PC-3 (cell line): ENCODE measurements at places on chromosomes 1 and 21.

DNA sequence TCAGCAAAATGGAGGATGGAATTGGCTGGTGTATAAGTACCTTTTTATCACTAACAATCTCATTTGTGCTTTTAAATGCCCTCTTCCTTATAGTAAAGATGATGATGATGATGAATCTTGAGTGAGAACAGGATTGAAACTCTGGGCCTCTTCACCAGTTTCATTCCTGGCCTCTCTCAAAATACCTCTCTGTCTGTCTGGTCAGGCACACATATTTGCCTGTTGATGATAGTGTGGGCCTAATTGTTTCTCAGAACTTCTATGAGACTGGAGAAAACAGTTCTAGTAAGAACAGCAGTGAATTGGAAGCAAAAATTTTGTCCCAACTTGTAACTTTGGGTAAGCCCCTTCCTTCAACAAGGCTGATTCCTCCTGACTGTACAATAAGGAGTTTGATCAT, 94.4 kb upstream of the RGS4 start:
- no peak for DNase-seq

DNA sequence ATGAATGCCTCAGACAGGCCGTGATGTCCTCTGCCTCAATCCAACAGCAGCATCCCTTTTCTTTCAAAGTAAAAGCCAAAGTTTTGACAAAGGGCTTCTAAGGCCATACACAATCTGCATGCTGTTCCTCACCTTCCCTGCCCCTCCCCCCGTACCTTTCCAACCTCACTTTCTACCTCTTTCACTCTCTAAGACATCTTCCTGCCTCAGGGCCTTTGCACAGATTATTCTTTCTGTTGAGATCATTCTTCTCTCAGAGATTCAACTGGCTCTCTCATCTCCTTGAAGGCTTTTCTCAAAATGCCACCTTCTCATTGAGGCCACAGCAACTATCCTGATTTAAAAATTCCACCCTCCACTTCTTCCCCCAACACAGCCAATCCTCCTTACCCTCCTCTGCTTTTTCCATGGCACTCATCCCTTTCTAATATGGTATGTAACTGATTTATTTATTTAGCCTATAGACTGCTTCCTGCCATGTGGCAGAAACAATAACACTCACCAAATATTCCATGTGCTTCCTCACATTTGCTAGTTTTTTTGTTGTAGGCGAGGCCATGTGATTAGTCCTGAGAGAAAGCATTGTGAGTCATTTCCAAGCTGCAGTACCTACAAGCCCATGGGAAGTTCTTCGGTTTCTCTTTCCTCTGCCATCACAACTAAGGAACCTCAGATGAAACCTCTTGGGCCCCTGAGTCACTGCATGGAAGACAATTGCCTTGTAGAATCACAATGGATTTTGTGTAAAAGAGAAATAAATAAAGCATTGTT, 58.7 kb upstream of the GADD45A start:
- DNase-seq = peak; percentile 81

- no peak for DNase-seq
These were observed 66.2 kb downstream of the SGIP1 start for GRCh38 chr1:66599899-66600737.

DNA sequence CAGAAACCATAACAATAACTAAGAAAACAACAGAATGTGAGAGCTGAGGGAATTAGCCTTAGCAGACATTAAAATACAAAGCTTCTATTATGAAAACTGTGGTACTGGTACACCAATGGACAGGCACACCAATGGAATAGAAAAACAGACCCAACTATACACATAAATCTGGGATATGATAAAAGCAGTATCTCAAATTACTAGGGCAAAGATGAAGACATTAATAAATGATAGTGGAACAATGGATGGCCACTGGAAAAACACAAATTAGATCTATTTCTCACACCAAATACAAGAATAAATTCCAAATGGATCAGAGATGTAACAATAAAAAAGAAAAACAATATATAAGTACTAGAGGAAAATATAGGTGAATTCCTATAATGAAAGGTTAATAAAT, 65.4 kb upstream of the SLFNL1 start:
- DNase-seq = no peak

DNA sequence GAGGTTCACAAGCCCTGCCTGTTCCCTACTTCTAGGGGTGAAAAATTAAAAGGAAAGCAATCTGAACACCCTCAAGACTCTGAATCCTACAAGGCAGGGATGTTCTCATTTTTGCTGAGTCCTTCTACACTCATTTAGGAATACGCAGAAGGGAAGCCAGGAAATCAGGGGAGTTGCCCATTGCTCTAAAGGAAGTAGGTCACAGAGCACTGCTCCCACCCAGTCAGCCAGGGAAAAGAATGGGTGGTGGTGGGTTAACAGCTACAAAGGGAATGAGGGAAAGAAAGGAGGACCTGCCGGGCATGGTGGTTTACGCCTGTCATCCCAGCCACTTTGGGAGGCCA, 2.4 kb upstream of the CTTNBP2NL start:
- peak; percentile 37 for DNase-seq

DNA sequence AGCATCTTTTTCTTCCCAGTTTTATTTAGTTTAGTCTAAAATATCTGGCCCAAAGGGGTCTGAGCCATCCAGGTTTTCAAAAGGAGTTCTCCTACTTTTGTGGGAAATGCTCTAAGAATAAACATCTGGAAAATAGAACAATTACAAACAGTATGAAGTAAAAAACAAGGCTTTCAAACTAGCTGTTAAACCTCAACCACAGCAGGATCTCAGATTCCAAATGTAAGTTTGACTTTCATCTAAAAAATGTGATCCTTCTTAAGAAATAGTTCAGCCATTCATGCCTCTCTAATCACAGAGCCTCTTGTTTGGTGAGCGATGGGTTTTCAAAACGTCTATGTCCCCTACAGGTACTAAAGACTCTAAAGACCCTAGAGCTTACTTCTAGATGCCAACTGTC, 413.5 kb downstream of the DUSP10 start:
- DNase-seq = no peak

- no peak for DNase-seq
These were observed 16.9 kb upstream of the PLA2G4A start for GRCh38 chr1:186811892-186812291.

DNA sequence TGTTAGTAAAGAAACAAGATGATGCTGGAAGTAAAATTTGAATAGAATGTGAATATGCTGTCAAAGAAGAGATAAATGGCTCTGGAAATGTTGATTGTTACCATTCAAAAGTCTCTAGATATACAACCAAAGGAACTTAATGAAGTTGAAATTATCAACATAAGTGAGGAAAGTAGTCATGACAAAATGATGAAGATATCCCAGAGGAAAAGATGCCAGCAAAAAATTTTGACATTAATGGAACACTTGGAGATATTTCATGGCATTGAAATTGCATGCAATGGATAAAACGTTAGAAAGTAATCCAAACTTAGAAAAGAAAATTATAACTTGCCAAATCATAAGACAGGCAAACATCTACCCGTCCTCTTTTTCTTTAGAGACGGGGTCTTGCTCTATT, 154.5 kb upstream of the OLFM3 start:
- DNase-seq = no peak

- peak; percentile 90 for DNase-seq
These were observed 46.5 kb downstream of the KCNJ15 start for GRCh38 chr21:38303300-38303699.

DNA sequence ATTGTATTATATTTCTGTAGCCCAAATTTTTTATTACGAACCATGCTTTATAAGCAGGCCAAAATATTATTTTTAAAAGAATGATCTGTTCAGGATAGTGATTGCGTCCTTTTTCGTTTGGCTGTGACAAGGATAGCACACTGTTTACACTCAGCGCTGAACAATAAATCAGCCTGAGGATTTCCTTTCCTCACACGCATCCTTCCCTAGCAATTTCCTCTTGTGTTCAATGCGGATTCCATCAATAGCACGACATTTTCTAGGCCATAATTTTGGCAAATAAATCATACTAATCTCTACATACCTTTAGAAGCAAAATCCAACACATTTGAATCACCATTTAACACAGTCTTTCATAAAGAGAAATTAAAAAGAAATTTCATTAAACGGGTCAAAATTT, 1.6 kb upstream of the VAV3 start:
- no peak for DNase-seq

- DNase-seq = no peak
These were observed 190.0 kb upstream of the SAMSN1 start for GRCh38 chr21:14736162-14736561.

- peak; percentile 19 for DNase-seq
These were observed 4.5 kb upstream of the CD101 start for GRCh38 chr1:116997066-116997465.

DNA sequence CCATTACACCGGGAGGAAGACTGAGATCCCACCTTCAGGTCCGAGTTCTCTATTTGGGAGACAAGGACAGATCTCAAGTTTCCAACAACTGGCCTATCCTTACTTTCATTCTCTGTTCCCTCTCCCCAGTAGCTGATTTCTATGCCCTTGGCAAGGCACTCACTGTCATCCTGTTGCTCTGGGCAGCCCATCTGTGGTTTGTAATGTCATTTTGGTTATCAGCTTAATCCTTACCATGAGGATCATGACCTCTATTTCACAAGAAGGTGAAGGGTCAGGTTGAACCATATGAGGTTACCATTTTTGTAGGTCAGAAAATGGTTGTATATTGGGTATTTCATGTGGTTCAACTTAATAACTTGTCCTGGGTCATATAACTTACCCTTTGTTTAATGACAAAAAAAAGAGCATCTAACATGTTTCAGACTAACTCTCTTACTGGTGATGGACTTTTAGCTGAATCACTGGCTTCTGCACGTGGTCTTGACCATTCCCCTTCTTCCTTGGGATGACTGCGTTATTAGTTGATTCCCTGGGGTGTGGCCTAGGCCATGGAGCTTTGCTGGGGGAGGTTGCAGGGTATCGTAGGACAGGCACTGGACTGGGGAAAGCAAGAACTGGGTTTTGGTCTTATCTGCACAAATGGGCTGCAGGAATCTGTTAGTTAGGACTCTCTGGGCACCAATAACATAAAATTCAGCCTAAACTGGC, 120.2 kb downstream of the ACTL8 start:
- peak; percentile 56 for DNase-seq

- DNase-seq = no peak
These were observed 31.4 kb downstream of the PCNT start for GRCh38 chr21:46355161-46356004.

DNA sequence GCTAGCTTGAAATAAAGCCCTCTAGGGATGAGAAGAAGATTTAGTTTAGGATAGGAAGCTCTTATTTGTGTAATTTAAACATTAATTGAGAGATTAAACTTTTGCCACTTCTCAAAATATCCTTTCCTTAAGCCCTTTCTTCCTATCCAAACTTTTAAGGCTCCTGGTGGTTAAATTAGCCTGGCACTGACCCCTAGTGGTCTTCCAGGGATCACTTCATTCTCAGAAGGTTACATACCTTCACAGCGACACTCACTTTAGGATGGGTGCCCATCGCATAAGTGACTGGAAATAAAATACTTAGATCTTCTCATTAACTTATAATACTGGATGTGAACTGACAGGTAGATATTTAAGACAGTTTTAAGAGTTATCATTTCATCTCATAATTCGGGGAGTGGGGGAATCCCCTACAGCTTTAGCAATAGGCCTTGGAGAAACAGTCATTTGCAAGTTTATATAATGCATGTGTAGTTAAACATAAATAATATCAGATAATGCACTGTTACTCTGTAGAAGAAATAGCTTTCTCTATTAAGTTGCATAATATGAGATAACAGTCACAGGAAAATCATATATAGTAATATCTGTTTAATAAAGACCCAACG, 7.4 kb downstream of the LHX9 start:
- DNase-seq = peak; percentile 68

DNA sequence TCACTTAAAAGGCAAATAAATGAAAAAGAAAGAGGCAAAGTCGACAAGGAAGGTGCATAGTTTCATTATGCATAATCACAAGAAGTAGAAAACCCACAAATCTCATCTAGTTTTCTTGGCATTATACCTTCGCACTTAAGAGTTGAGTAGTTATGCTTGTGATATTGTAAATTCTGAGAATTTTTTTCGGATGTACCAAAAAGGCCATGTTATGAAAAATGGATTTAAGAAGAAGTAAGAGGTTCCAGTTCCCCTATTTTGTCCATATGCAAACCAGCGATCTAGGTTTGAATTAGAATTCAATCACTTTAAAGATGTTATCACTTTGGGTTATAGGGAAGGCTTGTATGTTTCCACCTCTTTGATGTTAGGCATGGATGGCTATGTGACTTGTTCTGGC, 7.9 kb upstream of the ERICH3 start:
- no peak for DNase-seq

DNA sequence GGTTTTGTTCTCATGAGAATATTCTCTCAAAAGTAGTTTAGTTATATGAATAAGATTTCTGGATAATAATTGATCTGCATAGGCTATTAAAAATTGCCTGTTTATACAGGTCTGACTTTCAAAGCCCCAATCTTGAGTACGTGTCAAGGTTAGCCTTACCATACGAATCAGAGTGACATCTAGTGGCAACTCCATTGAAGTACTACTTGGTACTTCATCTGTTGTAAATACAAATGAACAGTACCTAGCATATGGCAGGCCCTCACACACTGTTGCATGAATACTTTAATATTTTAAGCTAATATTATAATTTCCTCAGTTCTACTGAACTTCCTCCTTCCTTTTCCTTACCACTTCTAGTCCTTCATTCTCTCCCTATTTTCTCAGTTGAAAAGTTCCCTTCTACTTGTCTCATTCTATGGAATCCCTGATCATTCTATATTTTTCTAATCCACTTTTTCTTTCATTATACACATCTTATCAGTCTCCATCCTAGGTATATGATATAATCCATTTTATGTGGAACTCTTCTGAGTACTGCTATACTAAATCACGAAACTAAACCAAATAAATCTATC, 101.2 kb downstream of the AKT3 start:
- DNase-seq = peak; percentile 90

DNA sequence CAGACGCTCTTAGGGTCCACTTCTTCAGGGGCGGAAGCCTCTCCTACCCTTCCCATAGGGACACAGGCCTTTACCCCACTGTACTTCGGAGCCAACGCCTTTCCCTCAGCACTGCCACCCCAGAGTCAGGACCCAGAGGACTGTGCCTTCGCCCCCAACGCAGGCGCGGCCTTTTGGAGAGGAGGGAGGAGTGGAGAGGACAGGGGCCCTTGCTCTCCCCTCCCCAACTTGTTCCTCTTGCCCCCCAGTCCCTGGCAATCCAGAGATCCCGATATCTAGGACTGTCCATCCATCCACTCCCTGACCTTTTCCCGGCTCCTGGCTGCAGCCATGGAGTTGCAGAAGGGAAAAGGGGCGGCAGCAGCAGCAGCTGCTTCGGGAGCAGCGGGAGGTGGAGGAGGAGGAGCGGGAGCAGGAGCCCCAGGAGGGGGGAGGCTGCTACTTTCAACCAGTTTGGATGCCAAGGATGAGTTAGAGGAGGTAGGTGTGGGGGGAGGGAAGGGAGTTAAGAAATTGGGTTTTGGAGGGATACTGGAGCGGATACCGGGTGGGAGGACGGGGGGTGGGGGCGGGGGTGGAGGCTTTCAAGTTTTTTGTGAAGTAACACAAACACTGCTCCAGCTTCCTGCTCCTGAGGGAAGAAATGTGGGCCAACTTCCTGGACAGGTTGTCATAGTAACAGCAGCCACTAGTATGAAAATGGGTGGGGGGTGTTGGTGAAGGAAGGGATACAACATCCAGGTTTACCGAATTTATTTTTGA, 636 bp downstream of the INTS3 start:
- peak; percentile 47 for DNase-seq

GRCh38 chr1:15413563-15414444, 4.1 kb downstream of the EFHD2 start:
- no peak for DNase-seq
